ENCODE measurements at places on chromosomes 1 and 21. TPM values are rescaled to one million over a fixed set of nuclear protein-coding genes. Genes with fewer than 3 reads are reported as not detected.

DNA sequence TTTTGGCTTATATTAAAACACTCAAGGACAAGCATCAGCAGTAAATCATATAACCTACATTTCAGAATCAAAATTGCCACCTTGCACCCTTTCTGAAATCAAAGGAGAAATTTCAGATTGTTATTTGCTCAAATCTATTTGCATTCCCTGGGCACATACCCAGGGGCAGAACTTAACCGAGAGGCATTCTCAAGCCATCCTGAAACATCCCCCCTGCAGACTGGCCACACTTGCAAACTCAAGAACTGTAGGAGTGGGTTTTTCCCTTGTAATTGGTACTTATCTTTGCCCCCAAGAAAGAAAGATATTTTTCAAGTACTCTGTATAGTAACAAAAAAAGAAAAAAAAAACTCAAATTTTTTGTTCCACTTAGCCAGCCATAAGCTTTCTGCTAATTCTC is 213.6 kb upstream of the ESRRG start:
- no peak for DNase-seq

GRCh38 chr21:46347203-46347550 is 23.2 kb downstream of the PCNT start:
- no peak for DNase-seq

- peak; percentile 12 for DNase-seq
These were observed 667.3 kb downstream of the PTPRU start for GRCh38 chr1:29903548-29904166.

DNA sequence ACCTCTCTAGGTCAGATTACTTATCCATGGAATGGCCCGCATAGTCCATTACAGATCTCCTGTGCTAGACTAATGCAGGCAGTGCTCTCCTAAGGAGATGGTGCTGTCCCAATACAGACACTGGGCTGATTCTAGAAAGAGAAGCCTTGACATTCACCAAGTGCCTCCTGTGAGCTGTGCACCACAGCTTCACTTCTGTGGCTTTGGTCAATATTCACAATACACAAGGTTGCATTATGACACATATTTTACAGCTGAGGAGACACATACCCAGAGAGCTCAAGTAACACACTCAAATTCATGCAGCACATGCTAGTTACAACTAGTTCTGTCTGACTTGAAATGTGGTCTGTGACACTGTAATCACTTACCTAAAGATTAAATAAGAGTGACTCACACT is 59.4 kb upstream of the LRRC8B start:
- DNase-seq = no peak

GRCh38 chr1:2134621-2135307 is 59.8 kb downstream of the FAAP20 start:
- peak; percentile 68 for DNase-seq

DNA sequence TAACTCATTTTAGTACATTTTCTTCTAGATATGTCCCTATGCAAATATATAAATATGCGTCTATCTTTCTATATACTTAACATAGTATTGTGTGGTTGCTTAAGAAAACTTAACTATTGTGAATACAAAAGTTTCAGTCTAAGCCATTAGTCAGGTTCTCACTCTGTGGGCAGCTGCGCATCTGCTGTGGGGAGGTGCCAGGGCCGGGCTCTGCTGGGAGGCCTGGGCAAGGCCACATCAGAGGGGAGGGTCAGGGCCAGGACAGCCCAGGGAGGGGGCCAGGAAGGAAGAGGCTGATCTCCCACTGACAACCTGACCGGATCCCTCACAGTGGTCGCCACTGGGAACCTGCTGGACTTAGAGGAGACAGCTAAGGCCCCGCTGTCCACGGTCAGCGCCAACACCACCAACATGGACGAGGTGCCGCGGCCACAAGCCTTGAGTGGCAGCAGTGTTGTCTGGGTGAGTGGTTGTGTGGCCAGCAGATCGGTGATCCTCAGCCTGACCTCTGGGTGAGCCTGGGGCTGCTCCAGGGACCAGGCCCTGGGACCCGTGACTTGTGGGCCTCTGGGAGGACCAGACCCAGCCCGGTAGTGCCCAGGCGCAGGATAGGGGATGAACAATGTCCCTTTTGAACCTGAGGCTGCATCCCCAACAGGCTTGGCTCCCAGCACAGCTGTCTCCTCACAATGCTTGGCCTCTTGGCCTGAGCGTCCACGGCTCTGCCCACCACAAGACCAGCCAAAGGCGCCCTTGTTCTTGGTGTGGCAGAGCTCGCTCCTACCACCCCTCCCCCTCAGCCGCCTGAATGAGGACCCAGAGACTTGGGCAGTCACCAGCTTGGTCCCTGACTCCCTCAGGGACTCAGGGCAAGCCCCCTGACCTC is 20.2 kb downstream of the LDLRAP1 start:
- no peak for DNase-seq

DNA sequence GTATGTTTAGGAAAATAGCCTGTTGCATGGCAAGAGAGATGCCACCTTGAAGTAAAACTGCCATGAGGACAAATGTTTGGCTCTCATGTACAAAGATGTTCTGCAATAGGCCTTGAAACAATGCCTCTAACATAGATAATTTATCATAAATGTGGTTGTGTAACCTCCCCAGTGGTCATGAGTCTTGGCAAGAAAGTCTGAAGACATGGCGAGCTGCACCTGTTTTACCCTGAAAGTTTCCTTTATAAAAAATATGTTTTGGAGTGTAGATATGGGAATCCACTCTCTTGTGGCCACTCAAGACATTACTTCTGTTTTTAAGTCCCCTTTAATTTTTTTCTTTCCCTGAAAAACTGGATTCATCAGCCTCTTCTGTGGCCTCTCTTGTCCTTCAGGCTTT is 2217.1 kb downstream of the NCAM2 start:
- DNase-seq = no peak

DNA sequence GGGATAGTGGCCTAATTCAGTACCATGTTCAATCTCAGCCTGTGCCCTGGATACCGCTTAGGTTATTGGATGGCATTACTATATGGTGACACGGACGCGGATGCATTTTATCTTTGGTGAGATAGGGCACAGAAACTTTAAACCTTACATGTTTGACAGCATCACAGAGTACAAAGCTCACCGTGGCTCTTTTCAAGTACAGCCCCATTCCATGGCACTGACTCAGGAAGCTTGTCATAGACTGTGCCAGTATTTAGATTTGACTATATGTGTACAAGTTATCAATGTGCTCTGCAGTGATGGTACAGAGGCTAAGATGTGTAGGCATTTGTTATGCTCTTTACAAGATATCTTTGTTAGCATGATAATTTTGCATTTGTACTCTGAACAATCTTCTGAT is 169.0 kb downstream of the RYR2 start:
- no peak for DNase-seq

DNA sequence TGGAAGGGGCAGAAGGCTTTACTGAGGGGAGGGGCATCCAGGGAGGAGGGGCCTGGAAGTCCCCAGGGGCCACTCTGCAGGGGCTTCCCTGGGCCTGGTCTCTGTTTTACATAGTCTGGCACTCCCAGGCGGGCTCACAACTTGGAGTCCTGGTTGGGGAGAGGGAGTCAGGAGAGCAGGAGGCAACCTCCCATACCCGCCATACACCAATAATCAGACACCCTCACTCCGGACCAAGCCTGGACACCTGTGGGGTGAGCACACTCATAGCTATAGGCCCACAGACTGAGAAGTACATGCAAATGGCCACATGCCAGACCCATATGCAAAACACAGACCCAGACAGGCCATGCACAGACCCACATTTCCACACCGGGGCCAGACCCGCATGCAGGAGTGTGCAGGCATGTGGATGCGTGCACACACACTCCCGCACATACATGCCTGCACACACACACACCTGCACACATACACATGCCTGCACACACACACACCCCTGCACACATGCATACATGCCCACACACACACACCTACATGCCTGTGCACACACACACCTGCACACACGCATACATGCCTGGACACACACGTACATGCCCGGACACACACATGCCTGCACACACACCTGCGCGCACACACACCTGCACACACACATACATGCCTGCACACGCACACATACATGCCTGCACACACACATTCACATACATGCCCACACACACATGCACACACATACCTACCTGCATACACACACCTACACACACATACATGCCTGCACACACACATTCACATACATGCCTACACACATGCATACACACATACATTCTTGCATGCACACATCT is 89.5 kb upstream of the RUNX3 start:
- no peak for DNase-seq

DNA sequence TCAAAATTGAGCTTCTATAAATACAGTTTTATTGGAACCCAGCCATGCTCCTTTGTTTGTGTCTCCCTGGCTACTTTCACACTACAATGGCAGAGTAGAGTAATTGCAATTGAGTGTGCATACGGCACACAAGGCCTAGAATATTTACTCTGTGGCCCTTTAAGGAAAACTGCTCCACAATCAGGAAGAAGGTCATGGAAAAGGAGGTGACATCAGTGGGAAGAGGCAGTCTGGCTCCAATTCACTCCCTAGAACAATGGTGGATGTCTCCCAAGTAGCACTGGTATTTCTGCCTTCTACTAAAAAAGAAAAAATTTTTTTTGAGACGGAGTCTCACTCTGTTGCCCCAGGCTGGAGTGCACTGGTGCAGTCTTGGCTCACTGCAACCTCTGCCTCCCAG is 51.3 kb downstream of the KRTAP19-8 start:
- DNase-seq = no peak

- DNase-seq = no peak
These were observed 59.8 kb upstream of the KCNK2 start for GRCh38 chr1:215022741-215023141.

GRCh38 chr1:160247053-160247452 is 15.3 kb downstream of the DCAF8 start:
- no peak for DNase-seq

DNA sequence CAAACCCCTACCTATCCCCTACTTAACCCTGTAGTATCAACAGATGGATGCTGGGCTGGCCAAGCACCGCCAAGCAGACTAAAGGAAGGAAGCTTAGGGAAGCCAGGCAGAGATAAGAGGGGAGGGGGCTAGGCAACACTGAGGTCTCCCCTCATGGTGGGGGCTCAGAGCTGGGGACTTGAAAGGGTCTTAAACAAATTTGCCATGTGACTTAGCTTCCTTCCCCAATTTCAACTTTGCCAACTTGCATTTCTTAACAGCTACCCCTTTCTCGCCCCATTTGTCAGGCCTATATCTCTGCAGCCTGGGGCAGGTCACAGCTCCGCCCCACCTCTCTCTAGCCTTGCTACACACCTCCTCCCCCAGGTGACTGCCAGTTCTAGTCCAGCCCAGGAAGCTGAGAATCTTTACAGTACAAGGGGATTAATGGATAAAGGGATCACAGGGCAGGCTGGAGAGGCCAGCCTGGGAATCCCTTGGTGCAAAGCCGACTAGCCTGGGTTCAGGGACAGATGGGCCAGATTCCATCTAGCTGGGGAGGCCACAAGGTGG is 3.4 kb downstream of the KIF21B start:
- no peak for DNase-seq

DNA sequence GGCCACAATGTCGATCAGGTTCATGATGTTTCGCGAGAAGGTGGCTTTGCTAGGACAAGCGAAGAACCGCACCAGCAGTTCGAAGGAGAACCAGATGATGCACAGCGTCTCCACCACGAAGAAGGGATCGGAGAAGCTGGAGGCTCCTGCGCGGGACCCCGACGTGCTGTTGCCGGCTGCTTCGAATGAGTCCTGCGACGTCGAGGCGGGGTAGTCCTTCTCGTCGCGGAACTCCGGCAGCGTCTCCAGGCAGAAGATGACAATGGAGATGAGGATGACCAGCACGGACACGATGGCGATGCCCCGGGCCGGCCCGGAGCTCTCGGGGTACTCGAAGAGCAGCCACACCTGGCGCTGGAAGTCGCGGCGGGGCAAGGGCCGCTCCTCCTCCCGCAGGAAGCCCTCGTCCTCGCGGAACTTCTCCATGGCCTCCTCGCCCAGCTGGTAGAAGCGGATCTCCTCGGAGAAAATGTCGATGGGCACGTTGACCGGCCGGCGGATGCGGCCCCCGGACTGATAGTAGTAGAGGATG is 869 bp downstream of the KCNA3 start:
- DNase-seq = no peak

DNA sequence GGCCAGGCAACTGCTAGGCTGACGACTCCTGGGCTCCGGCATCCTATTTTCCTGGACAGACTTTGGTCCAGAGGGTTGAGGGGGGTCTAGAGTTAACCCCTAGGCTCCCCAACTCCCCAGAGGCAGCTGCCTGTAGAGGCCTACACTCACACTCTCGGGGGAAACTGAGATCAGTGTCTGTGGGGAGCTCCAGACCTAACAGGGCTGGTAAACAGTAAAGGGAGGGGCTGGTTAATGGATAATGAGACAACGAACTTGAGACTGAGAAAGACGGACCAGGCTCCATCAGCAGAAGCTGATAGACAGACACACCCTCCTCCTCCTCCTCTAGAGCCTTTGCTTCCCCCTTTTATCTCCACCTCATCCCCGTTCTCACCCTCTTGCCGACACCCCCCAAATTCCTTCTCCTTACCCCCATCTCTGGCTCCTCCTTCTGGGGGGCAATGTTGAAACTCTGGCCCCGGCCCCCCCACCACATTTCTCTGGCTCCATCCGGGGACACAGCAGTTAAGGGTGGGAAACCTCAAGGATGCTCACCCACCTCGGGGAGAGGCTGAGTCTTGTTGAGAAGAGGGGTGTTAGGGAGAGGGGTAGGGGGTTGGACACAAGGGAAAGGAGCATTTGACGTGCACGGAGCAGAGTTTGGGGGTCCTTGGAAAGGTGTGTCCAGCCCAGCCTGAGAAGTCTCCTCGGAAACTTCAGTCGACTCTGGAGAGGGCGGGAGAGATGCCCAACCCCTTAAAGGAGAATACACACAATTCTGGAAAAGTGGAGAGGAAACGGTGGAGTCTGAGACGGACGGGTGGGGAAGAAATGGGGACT is at the start of gene MTMR11:
Gene MTMR11, minus strand, starts transcription at position 710 of the 822 bp plus-strand sequence. Its CDS starts 232 bp downstream, at position 478.
- peak; percentile 73 for DNase-seq

- DNase-seq = no peak
These were observed 14.0 kb upstream of the ZNF697 start for GRCh38 chr1:119662034-119662437.

DNA sequence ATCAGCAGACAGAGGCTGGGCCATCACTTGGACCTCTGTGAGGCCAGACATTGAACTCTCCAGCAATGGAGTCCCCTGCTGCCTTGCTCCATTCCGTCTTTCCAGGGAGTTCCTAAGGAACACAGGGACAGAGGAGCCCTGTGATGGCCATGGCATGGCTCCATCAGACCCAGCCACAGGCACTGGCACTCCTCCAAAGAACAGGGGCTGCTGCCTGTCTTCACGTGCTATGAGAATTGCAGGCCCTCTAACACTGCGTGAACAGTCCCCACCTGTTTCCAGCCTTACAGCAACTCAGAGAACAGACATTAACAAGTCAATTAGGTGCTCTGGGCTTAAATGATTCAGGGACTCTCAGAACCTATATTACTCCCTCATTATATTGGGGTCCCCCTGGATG is 140.8 kb downstream of the ASTN1 start:
- no peak for DNase-seq

DNA sequence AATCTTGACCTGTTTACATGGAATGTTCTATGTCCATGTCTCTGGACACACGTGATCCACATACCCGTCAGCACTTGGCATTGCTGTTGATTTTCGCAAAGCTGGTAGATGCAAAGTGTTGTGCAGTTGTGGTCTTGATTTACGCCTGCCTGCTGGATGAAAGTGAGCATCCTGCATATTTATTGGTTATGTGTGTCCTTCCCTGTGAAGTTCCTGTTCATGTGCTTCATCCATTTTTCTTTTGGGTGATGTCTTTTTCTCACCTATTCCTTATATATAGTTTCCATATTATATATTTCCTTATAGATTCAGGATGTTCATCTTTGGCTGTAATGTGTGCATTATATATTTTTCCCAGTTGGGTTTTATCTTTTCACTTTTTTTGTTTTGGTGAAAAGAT is 6.5 kb downstream of the AGPAT3 start:
- no peak for DNase-seq

The RXFP4 gene
- not detected for polyA plus RNA-seq

The NGF gene
- polyA plus RNA-seq = 0.60 TPM

All from hepatocyte (in vitro differentiated cells).